Stimulated activated CD4-positive, alpha-beta T cell treated with anti-CD3 and anti-CD28 coated beads, Interleukin-1b, Interleukin-23, amount 100 ng/mL, for 24 hours (primary cell): ENCODE measurements at places on chromosomes 11 and 22.

DNA sequence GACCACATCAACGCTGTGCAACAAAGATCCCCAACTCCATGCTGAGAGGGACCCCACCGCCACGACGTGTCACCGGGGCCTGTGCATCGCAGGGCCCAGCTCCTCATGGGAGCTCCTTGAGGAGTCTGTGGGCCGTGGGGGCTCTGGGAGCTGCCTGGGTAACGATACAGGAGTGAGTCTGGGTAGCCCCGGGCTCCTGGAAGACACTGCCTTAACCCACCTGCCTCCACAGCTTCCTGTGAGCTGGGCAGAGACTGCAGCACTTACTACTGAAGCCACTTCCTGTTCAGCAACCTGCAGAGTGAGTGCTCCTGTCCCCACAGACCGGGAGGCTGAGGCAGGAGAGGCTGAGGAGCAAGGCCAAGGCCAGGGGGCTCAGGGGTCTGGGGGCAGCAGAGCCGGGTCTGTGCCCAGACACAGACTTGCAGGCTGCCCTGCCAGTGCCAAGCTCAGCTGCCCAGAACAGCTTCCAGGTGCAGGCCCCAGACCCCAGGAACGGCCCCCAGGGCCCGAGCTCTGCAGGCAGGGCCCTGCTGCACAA lies 226.7 kb downstream of the BRD1 start:
- no peak for DNase-seq

- no peak for DNase-seq
Observed at GRCh38 chr11:129225190-129225589, 33.1 kb upstream of the ARHGAP32 start.

DNA sequence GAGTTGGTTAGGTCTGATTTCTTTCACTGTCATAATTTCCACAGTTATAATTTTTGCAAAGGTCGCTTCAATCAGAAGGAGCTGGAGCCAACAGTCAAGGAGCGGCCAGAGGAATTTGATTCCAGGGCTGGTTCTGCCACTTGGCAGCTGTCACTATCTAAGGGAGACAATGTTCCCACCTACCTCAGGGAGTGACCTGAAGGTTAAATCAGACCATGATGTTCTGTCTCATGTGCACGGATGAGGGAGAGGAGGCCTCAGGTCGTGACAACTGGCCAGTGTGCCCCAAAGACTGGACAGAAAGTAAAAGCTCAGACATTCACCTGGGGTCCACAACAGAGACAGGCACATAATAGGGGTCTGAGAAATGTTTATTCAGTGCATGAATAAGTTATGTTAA lies 7.6 kb downstream of the MRGPRD start:
- DNase-seq = no peak

DNA sequence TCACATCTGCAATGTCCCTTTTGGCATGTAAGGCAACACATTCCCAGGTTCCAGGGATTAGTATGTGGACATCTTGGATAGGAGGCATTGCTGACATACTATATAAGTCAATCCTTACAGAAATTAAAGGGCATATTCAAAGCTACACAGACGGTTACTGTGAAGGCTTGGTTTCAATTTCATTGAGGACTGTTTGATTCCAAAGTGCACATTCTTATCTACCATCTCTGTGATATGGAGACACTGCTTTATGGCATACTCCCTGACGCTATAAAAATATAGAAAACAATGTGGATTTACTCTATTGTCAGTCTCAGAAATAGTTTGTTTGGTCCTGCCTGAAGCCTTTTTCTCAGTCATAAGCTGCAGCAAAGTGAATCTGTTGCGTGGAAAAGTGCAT lies 1486.7 kb downstream of the FAM181B start:
- DNase-seq = no peak

- DNase-seq = no peak
Observed at GRCh38 chr11:96741068-96741467, 351.3 kb downstream of the JRKL start.

DNA sequence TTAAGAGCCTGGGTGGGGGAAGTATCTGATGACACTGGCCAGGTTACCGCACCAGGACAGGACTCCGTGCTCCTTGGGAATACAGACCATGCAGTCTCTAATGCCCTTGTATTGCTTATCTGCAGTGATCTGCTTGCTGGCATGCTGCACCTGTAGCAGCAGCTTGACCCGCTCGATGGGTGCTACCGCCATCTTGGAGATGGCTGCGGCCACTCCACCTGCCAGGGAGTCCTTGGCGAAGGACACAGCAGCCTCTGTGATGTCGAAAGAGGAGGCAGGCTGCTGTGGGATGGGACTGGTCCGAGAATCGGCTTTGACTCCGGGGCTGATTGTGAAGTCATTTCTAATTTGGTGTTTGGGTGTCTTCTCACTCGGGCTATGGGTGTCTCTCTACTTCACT lies 3.1 kb downstream of the WBP2NL start:
- no peak for DNase-seq

DNA sequence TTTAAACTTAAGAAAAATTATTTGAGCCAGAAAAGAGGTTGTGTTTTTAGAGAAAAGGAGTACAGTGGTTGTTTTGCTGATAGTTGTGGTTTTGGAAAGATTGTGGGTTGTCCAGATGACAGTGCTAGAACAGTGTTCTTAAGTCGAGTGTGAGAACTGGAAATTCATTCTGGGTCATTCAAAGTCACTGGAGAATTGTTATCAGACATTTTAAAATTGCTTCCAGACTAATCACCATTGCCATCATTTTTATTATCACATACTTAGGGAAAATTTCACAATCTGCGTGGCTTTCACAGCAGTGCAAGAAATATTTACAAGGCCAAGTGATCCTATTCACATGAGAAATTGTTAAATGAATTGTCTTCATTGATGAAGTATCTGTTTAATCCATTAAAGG lies 242.2 kb upstream of the DDI1 start:
- no peak for DNase-seq

DNA sequence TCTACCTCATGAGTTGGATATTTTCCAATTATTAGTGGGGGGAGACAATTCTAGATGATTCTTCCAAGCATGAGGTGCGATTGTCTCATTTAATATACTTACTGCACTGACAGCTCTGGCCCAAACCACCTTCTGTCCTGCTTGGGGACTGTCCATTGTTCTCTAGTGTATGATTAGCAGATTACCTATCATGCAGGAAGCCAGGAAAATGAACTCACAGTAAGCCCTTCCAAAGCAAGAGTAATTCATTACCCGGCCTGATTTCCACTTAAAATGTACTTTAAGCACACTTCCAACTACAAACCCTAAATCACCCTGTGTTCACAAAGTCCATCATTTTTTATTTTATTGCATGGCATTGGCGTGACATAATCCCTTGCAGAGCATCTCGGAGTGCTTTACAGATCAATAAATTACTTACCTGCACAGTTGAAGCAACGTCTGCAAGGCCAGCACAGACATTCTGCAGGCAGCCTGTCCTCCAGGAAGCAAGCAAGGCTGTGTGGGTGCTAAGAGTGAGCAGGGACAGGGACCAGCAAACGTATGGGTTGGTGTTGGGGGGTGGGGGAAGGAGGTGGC lies 838.2 kb downstream of the NTM start:
- no peak for DNase-seq

- DNase-seq = no peak
Observed at GRCh38 chr11:3959903-3960265, 104.4 kb downstream of the STIM1 start.

- no peak for DNase-seq
Observed at GRCh38 chr22:48798281-48799226, 1029.1 kb downstream of the BRD1 start.

DNA sequence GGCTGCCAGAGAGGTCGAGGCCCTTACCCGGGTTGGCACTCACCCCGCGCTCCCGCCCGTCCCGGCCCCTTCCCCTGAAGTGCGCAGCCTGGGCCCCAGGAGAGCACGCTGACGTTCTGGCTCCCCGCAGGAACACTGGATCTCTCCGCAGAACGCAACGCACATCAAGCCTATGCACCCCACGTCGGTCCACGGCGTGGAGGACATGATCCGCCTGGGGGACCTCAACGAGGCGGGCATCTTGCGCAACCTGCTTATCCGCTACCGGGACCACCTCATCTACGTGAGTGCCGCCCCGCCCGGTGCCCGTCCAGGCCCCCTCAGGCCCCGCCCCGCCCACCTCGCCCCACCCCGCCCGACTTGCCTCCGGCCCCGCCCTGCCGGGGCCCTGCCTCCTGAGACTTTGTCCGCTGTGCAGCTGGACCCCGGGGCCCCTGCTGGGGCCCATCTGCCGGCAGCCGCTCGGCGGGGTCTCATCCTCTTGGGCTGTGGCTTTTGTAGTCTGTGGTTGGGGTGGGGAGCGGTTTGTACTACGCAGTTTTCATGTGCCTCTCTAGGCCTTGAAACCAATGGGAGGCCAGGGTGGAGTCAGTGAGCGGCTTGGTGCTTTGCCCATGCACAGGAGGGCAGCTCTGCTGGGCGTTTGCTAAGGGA lies 19.7 kb downstream of the MYO7A start:
- no peak for DNase-seq

DNA sequence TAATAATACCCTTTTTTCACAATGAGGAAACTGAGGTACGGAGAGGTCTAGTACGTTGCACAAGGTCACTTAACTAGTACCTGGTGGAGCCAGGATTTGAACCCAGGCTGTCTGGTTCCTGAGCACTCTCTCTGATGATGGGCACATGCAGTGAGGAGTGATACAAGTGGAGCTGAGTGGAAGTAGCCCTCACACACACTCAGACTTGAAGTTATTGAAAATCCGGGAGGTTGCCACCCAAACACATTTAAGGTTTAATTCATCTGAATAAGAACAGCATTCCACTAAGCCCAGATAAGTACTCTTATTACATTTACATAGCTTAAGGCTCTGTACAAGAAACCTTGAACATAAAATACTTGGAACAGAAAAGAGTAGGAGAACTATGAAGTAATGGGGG lies 4.8 kb downstream of the GRAP2 start:
- no peak for DNase-seq

DNA sequence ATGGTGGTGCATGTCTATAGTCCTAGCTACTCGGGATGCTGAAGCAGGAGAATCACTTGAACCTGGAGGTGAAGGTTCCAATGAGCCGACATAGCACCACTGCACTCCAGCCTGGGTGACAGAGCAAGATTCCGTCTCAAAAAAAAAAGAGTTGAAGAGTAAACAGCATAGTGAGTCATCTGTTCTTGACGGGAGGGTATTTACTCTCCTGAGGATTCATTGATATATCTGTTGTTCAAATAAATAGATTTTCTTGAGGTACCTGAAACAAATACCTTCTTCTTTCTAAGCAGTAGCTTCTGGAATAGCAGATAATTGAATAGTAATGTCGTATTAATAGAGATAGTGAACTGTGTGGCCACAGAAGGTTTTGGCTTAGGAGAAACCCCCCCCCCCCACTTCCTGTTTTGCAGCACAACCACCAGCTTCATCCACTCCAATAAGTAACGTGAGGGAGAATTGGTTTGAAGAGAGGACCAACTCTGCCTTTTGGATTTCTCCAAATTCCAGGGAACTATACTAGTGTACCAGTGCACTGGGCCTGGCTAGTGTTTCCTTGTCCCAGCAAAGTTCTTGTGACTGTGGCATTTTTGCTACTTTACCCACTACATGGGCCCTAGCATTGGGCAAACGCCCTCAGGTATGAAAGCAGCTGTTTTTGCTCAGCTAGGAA lies 90.0 kb downstream of the PRMT3 start:
- DNase-seq = no peak

DNA sequence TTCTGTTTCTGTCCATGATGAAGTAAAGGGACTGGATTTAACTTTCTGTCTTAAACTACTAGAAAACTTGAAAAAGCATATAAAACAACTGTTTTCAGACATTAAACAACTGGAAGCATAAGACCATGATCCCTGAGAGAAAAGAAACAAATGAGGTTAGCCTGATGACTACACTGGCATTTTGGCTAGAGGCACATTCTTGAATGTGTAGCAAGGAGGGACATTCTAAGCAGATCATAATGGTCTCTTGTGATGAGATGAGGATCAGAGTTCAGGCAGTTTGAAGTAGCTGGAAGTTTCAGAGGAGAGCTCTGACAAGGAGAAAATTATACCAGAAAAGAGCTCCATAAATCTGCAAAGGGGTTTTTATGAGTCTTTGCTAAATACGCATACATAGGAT lies 75.4 kb downstream of the AASDHPPT start:
- no peak for DNase-seq

- no peak for DNase-seq
Observed at GRCh38 chr11:120043328-120043945, 94.5 kb downstream of the TRIM29 start.

DNA sequence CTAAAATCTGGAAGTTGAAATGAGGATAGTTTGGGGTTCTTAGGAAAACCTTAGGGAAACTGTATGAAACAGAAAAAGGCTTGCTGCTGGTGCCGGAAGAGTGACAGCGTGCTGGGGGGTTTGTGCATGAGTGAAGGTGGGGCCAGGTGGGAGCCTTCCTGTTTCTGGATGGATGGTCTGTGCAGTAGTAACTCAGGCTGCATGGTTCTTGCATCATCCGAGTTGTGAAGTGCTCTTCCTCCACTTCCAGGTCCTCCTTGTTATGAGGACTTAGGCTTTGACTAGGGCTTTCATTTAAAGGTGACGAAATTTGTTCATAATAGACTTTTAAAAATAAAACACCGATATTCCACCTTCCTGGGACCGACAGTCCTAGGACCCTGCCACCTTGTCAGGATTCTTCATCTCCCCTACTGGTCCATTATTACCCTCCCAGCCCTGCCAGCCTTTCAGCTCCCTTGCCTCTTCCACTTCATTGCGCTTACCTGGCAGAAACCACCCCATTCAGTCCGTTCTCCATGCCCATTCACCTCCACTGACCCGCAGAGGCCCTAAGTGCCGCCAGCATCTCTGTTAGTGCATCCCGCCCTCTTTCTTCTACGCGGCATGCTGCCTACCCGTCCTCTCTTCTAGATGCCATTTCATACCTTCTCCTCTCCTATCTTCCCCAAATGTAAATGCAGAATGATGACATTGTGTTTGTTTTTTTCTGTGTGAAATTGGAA lies 47.3 kb downstream of the PPFIA1 start:
- DNase-seq = no peak

- no peak for DNase-seq
Observed at GRCh38 chr22:50250249-50250554, 863 bp downstream of the HDAC10 start.

DNA sequence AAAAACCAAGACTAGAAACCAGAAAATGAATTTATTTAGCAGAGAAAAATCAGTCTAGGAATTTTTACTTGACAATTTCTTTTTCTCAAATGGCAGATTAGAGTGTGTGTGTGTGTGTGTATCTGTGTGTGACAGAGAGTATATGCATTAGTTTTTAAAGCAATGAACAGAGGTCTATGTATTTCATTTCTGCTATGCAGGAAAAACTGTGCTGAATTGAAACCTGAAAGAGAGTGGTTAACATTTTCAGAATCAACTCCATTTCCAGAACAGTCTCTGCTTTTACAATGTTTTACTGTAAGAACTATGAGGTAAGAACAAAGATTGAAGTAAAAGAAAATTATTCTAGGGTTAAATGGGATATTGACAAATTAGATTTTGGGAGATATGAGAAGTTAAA lies 114.8 kb downstream of the GRM5 start:
- DNase-seq = no peak

GRCh38 chr11:73242251-73243092 lies 24.4 kb downstream of the P2RY2 start:
- peak; percentile 68 for DNase-seq
